ENCODE measurements at places on chromosomes 4 and X.
A peak's percentile ranks its signal among the peaks of the same experiment; 100 is the strongest.

DNA sequence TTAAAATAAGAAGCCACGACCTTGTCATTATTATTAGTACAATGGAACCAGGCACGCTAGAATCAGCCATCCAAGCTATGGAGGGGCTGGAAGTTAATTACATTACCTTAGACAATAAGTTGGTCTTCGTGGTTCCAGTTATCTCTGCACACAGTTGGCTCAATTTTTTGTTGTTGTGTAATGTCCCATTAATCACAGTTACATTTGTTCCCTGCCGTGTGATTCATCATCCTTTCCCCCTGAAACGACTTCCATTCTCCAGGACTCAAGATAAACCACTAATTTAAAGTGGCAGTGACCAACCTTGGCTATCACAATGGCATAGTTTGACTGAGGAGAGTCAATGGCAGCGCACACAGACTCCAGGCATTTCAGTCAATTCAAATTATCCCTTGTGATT is 905.0 kb downstream of the RAB28 start:
- H3K27me3 ChIP-seq: no peaks in the 10 kb centered on the region
- H3K4me1 ChIP-seq: no peaks in the 10 kb centered on the region
- no peak overlapping the region for H3K27ac ChIP-seq
- no peak for DNase-seq

GRCh38 chrX:54452920-54453319 is 12.7 kb downstream of the TSR2 start:
- no peak overlapping the region for H3K4me3 ChIP-seq
- H3K4me1 ChIP-seq: no peaks in the 10 kb centered on the region
- DNase-seq: no peak
- no peak overlapping the region for H3K27ac ChIP-seq
- H3K27me3 ChIP-seq: no peaks in the 10 kb centered on the region

- peaks cover 6% of the 10 kb centered on the region for H3K4me1 ChIP-seq
- H3K27ac ChIP-seq: no peak overlapping the region
- no peak overlapping the region for H3K4me3 ChIP-seq
- H3K27me3 ChIP-seq: peaks cover 5% of the 10 kb centered on the region
- H3K36me3 ChIP-seq: no peaks in the 10 kb centered on the region
Observed at GRCh38 chr4:55157559-55158277, 32.3 kb upstream of the KDR start.

DNA sequence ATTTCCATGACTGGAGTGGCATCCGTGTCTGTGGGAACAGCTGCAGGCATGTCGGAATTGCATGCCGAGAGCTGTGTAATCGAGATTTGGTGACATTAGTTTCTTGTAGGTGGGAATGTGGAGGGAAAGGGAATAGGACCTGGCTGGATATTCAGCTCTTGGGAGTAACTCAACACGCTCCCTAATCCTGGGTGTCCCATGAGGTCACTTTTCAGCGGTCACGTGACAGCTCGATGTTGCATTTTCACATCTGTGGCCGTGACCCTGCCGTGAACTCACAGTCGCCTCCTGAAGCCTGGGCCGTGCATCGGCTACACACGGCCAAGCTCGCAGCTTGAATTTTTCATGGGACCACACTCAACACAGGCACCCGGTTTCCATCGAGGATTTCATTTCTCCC is 25.8 kb upstream of the PSAPL1 start:
- no peaks in the 10 kb centered on the region for H3K27me3 ChIP-seq
- no peak overlapping the region for H3K4me3 ChIP-seq
- peaks cover 8% of the 10 kb centered on the region for H3K4me1 ChIP-seq
- H3K27ac ChIP-seq: no peak overlapping the region
- DNase-seq: peak; percentile 31

GRCh38 chr4:86921608-86922252 is 13.1 kb upstream of the AFF1 start:
- H3K4me1 ChIP-seq: no peaks in the 10 kb centered on the region
- H3K27me3 ChIP-seq: no peaks in the 10 kb centered on the region
- no peak overlapping the region for H3K4me3 ChIP-seq
- no peak overlapping the region for H3K27ac ChIP-seq
- H3K36me3 ChIP-seq: no peaks in the 10 kb centered on the region

DNA sequence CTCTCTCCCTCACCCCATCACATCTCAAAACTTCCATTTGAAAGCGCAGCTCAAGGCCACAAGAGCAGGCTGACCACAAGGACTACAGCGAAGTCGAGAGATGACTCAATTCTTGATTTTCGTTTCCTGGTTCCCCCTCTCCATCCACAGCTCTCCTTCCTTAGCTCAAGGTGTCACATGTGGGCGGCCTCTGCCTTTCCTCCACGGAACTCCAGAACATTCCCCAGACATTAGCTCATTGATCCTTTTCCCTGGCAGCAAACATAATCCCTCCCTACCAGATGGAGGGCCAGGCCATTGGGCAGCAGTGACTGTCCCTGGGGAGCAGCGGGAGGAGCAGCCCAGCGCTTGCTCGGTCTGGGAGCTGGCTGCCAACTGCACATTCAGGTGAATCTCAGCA is 56.3 kb downstream of the CCDC149 start:
- no peak for DNase-seq
- no peaks in the 10 kb centered on the region for H3K27me3 ChIP-seq
- peaks cover 19% of the 10 kb centered on the region for H3K4me1 ChIP-seq
- H3K4me3 ChIP-seq: no peak overlapping the region
- H3K27ac ChIP-seq: no peak overlapping the region

DNA sequence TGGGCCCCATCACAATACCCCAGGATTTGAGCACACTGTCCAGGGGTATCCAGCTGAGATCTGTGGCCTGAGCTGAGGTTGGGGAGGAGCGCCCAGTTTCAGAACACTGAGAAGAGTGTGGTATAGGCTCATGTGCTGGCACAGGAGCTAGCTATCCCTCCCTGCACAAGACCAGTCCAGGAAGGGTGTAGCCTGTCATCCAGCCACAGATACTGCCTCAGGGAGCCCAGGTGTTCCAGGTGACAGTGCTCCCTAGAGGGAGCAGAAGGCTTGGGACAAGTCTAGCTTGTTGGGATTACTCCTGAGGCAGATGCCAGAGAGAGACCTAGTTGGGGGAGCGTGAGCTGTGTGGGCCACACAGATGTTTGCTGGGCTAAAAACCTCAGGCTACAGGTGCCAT is 79.6 kb upstream of the GLRA2 start:
- H3K4me3 ChIP-seq: no peak overlapping the region
- no peaks in the 10 kb centered on the region for H3K36me3 ChIP-seq
- H3K4me1 ChIP-seq: no peaks in the 10 kb centered on the region
- no peak for DNase-seq

DNA sequence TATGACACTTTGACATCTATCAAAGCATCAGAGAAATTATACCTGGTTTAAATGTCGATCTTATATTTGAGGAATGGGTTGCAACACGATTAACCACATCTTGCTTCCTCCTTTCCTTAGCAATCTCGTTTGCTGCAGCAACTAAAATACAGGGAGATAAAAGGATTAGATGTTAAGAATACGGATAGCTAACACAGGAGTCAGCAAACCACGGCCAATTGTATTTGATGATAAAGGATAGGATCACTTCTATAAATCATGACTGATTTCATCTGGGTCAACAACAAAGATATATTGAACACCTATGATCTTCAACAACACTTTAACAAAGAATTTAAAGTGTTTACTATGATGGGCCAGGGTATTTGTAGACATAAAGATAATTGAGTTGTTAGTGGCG is 5.0 kb downstream of the MAP7D3 start:
- H3K4me1 ChIP-seq: no peaks in the 10 kb centered on the region
- no peak for DNase-seq
- no peak overlapping the region for H3K4me3 ChIP-seq
- H3K27ac ChIP-seq: no peak overlapping the region
- peaks cover 52% of the 10 kb centered on the region for H3K36me3 ChIP-seq
- peaks cover 28% of the 10 kb centered on the region for H3K27me3 ChIP-seq

DNA sequence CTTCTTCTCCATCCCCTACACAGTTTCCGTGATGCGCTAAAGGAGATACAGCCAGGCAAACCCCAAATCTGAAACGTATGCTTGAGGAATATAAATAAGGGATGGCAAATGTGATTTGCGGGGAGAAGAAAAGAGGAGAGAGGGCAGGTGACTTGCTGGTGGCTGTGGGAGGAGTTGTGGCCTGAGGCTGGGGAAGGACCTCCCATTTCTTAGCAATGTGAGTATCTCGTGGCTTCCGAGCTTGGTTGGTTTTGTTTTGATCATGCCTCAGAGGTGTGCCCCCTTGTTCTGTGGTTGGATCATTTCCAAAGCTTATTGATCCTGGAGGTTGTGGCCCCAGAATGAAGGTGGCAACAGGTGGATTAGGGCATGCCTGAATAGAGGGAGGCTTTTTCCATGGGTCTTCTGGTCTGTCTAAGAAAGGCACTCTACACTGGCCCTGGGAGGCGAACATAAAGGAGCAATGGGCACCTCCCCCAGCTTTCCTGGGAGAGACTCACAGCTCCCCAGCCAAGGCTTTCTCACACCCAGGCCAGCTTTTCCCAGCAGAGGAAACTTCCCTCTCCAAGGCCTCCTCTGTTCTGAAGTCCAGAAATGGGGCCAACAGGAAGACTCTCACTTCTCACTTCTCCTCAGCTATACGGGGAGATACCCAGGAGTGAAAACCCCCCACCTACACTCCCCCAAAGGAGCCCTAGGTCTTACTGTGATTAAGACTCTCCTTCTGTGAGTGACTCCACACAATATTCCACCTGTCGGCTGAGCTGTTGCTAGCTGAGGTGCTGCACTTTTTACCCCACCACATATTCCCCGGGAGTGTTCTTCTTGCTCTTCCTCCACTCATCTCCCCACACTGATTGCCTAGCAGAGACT is 40.0 kb downstream of the C4orf51 start:
- DNase-seq: no peak
- no peaks in the 10 kb centered on the region for H3K27me3 ChIP-seq
- H3K27ac ChIP-seq: no peak overlapping the region
- H3K4me3 ChIP-seq: no peak overlapping the region
- H3K36me3 ChIP-seq: no peaks in the 10 kb centered on the region

DNA sequence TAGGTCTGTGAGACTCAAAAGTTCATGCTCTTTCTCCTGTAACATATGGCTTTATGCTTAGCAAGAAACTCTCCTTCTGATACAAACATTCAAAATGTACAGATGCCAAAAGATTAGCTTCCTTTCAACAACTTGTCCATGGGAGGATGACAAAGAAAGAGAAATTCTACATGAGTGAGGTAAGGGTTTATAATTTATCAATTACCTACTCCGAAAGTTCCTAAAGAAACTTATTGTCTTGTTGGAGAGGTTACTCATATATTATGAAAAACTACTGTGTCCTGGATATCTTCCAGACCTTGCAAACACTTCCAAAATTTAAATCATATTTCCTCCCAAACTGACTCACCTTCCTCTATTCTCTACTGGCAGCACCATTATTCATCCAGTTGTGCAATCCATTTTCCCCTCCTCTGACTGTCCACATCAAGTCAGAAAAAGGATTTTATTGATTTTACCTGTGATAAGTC is 65.1 kb downstream of the ENPEP start:
- no peak for DNase-seq
- H3K27me3 ChIP-seq: no peaks in the 10 kb centered on the region
- no peaks in the 10 kb centered on the region for H3K36me3 ChIP-seq
- H3K27ac ChIP-seq: no peak overlapping the region
- H3K4me3 ChIP-seq: no peak overlapping the region

GRCh38 chrX:136626891-136627290 is 21.1 kb upstream of the CD40LG start:
- no peaks in the 10 kb centered on the region for H3K4me1 ChIP-seq
- H3K27me3 ChIP-seq: peaks cover 4% of the 10 kb centered on the region
- no peaks in the 10 kb centered on the region for H3K36me3 ChIP-seq
- no peak overlapping the region for H3K4me3 ChIP-seq
- no peak overlapping the region for H3K27ac ChIP-seq

GRCh38 chr4:26368685-26369084 is 47.9 kb downstream of the RBPJ start:
- H3K36me3 ChIP-seq: peaks cover 24% of the 10 kb centered on the region
- DNase-seq: no peak
- no peak overlapping the region for H3K27ac ChIP-seq
- peaks cover 38% of the 10 kb centered on the region for H3K4me1 ChIP-seq
- no peak overlapping the region for H3K4me3 ChIP-seq

GRCh38 chr4:82900066-82900410 is 497 bp upstream of the THAP9 start:
- peak overlapping the region; percentile 99 for H3K27ac ChIP-seq
- DNase-seq: no peak
- H3K4me3 ChIP-seq: peak overlapping the region; percentile 67
- peaks cover 46% of the 10 kb centered on the region for H3K4me1 ChIP-seq
- H3K27me3 ChIP-seq: no peaks in the 10 kb centered on the region

DNA sequence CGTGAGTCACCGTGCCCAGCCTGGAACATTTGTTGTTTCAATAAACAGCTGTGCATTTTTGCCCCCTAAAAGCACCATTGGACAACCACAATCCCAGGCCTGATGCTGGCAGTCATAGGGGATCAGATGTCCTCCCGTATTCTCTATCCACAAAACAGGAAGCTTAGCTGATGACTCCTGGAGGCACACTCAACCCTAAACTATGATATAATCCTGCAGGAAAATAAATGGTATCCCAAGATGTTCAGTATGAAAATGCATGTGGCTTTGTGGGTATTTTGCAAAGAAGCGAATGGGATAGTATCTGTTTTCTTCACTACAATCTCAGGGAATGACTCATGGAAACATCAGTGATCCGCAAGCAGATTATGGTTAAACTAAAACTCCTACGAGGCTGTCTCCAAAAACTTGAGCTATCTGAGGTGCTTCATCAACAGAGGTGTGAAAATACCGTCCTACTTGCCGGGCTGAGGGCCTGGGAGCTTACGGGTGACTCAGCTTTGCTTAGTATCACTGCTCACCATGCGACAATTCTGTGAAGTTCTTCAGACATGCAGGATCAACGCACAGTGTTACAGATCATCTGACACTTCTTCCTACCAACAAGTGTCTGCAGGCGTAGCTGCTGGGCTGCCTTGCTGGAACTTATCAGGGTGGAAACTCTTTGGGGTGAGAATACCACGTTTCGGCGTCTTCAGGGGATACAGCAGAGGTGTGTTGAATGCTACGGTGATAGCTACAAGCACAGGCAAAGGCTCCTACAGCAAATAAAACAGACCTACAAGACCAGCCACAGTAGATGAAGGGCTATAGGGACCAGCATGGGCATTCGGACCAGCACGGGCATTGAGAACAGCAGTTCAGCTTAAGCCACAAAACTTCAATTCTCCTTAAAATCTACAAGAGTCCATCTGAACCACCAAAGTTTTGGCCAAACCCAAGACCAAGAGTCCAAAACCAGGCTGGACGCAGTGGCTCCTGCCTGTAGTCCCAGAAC is 148.5 kb downstream of the DHRSX start:
- no peak for DNase-seq
- no peaks in the 10 kb centered on the region for H3K27me3 ChIP-seq
- H3K36me3 ChIP-seq: no peaks in the 10 kb centered on the region

DNA sequence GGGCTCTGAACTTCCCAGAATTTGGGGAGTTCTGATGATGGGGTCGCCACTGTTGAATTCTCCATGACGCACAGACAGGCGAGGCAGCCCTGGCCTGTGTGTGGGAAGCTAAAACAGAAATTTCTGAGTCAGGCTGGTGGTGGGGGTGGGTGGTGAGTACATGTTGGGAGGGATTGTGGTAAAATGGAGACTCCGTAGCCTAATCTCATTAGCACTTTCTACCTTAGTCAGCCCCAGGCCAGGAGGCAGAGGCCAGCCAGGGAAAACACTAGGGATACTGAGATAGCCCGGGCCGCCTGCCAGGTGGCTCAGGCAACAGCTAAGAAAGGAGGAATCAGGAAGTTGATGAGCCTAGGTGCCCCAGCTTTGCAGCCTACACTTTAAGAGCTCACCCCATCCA is 39.3 kb upstream of the NHSL2 start:
- H3K36me3 ChIP-seq: no peaks in the 10 kb centered on the region
- no peaks in the 10 kb centered on the region for H3K4me1 ChIP-seq
- no peak overlapping the region for H3K4me3 ChIP-seq
- H3K27ac ChIP-seq: no peak overlapping the region

GRCh38 chr4:117334451-117335188 is 249.2 kb upstream of the TRAM1L1 start:
- H3K27ac ChIP-seq: no peak overlapping the region
- DNase-seq: no peak
- no peaks in the 10 kb centered on the region for H3K36me3 ChIP-seq
- no peaks in the 10 kb centered on the region for H3K27me3 ChIP-seq
